ENCODE measurements at places on chromosomes 2 and 18.

- DNase-seq: no peak
Measured at GRCh38 chr2:128520340-128520739, 201.7 kb upstream of the HS6ST1 start.

- no peak for DNase-seq
Measured at GRCh38 chr2:69216535-69217332, 170.3 kb downstream of the GFPT1 start.

DNA sequence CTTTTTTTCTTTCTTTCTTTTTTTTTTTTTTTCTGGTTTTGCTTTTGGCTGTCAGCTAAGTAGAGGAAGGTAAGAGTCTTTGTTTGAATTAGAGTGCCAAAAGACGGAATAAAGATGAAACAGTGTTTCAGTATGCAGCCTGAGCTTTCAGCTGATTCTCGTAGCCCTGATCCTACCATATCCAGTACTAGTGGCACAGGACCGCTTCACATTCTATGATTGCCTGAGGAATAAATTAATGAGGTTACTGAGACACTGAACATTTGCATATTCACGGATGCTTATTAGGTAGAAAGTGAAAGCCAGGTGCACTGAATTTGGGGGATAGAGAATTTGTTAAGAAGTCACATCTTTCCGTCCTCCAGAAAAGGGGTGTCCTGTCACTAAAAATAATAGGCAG, 421.5 kb upstream of the POU3F3 start:
- DNase-seq: no peak

DNA sequence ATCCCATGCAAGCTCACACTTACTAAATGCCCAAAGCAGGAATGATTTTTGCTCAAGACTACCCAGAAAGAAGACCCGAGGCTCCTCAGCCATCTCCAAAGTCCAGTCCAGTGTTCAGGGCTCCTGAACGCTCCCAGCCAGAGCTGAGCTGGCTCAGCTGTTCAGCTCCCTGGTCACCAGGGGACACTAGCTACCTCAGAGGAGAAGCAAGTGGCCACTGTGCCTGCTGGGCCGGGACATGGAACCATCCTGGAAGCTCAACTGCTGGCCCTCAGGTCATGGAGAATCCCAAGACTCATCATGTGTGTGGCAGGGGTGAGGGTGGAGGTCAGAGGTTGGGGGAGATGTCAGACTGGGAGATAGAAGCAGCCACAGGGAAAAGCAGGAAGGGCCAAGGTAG, 89.0 kb downstream of the GALNT14 start:
- no peak for DNase-seq

DNA sequence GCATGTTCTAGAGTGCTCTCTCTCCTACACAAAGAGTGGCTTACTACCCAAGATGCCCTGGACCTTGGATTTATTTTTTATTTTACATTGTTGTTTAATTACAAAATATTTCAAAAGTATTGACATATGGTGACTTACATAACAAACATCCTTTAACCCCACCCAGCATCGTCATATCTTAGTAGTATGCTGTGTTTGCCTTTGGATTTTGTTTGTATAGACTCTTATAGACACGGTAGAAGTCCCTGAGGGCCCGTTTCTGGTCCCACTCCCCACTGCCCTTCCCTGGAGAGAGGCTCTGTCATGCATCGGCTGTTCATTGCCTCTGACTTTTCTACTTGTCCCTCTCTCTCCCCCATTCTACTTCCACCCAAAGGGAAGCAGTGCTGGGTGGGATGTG, 112.0 kb downstream of the ZBTB7C start:
- no peak for DNase-seq

- no peak for DNase-seq
Measured at GRCh38 chr2:45543257-45543656, 67.8 kb downstream of the SRBD1 start.

DNA sequence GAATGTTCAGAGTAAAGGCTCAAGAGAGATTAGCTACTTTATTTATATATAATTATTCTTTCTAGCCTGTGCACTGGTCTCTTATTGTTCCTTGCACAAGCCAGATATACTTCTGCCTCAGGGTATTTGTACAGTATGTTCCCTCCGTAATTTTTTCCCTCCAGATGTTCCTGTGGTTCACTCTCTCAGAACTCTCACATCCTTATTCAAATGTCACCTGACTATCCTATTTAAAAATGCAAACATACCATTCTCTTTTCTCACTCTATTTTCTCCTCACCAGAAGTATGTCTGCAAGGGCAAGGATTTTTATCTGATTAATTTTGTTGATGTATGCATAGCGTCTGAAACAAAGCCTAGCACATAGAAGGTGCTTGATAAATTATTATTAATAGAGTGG, 64.0 kb upstream of the CERS6 start:
- DNase-seq: no peak

- DNase-seq: peak; percentile 23
Measured at GRCh38 chr18:69757733-69758132, 189.9 kb downstream of the CD226 start.

GRCh38 chr18:79367989-79368388, 27.7 kb upstream of the NFATC1 start:
- DNase-seq: no peak

GRCh38 chr18:11669948-11670275, 19.2 kb upstream of the GNAL start:
- no peak for DNase-seq

GRCh38 chr2:122519366-122519765, 763.9 kb downstream of the TSN start:
- DNase-seq: peak; percentile 10

GRCh38 chr2:120764492-120764891, 28.8 kb downstream of the GLI2 start:
- no peak for DNase-seq

DNA sequence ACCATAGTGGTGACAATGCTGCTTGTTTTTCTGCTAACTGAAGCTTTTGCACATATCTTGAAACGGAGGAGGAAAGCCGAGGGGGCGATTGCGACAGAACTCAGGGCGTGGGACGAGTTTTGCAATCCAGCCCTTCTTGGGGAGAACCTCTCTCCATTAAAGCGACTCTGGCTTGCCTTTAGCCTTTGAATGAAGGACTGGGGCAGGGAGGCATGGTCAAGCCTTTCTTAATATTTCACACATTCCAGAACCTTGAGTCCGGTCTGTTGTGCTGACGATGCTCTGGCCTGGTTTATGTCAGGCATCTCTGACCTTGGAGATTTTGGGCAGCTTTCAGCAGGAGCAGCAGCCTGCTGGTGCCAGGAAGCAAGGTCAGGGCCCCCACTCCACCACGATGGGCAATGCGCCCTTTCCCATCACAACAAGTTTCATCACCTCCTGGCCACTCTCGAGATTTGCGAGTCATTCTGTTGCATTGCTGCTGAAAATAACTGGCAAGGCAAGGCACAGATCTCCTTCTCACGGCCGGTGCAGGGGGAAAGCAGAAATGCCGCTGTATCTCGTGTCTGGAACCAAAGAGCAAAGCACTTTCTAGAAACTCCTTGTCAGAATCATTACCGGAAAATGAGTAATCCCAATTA, 10.8 kb downstream of the EMILIN2 start:
- DNase-seq: no peak

- no peak for DNase-seq
Measured at GRCh38 chr18:48328473-48329210, 80.5 kb downstream of the ZBTB7C start.

- DNase-seq: peak; percentile 52
Measured at GRCh38 chr2:88669482-88670214, 21.8 kb upstream of the RPIA start.

DNA sequence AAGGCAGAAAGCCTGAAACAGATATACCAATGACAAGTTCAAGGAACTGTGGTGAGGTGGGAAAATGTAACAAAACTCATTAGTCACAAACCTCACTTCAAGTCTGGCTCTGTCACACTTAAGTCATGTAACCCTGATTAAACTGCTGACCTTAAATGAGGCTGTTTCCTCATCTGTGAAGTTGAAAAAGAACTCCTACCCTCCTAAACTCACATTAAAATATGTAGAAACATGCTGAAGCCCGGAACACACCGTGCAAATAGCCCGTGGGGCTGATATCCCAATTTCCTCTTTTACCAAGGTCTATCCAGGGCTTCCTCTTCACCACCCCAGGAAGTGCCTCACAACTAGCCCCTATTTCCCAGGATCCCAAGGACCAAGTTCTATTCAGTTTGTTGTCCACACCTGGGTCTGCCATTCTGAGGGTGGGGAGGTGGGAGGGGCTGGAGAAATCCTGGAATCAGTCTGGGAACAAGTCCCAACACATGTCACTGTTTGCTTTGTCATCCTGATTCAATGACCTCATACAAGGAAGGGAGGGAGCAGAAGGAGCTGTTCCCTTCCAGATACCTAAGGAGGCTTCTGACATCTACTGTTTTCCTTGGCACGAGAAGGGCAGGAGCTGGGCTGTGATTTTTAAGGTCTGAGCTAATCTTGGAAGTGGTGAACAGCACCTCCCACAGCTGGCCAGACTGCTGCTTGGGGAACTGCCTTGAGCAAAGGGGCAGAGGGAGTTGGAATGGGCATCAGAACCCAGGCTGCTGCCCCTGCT, 42.3 kb downstream of the SLC4A1AP start:
- DNase-seq: no peak

- DNase-seq: no peak
Measured at GRCh38 chr18:8427339-8427738, 181.9 kb upstream of the RAB12 start.

DNA sequence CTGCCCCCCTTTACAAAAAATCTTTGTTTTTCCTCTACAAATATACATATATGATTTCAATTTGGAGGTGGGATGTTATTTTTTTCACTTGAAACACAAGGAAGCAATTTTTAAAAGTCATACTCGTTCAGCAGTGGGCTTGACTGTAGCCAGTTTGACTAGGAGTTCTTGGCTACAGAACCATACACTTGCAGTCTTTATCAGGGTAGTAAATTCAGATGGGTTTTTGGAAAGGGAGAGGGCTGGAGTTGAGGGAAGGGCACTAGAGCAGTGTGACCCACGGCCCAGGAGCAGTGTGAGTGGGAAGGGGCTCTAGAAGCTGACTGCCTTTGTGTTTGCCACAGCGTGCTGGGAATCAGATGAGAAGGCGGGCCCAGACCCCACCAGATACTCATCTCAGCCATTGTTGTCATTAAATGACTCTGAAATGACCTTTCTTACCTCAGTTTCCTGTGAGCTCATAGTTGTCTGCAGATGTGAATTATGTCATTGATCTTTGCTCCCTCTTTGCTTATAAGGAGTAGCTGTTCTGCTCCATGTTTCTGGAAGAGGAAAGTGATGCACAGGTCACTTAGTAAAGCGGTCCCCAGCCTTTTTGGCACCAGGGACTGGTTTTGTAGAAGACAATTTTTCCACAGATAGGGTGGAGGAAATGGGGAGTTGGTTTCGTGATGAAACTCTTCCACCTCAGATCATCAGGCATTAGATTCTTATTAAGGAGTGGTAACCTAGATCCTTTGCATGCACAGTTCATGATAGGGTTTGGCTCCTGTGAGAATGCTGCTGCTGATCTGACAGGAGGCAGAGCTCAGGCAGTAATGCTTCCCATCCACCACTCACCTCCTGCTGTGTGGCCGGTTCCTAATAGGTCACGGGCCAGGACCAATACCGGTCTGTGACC, 116.8 kb downstream of the SPTBN1 start:
- no peak for DNase-seq

DNA sequence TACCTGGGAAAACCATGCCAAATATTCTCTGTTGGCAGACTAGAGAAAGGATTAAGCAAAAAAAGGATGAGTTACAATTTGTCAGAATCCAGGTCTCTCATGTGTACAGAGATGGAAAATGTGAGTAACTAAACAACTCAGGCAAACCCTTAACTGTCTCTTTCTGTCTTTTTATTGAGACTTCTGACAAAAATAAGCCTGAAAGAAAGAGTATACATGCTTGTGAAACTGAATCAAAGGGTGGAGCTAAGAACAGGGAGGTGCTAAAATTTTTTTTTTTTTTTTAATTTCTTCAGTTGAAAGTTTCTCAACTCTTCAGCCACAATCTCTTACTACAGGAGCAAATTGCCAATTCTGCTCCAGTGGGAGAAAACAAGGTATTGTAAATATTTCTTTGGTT, at the start of gene SERPINB10:
Gene SERPINB10, plus strand, starts transcription at position 295 of the 400 bp plus-strand sequence. CDS start 7,553 bp downstream, outside the sequence.
- DNase-seq: no peak

GRCh38 chr2:88091943-88092342, 24.3 kb downstream of the SMYD1 start:
- no peak for DNase-seq

DNA sequence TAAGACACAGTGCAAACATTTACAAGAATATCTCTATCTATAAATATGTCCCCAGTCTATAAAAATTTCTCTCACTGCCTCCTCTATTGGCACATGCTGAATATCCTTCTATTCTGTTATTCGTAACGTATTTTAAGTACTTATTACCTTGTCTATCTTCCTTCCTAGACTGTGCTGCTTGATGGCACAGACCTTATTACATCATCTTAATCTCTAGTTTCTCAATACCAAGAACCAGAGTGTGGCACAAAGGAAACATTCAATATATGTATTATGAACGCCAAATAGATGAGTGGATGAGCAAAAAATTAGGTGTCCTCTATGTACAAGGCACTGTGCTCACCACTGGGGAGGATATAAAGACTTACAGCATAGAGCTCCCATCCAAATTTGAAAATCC, 282.8 kb downstream of the NBAS start:
- DNase-seq: no peak

DNA sequence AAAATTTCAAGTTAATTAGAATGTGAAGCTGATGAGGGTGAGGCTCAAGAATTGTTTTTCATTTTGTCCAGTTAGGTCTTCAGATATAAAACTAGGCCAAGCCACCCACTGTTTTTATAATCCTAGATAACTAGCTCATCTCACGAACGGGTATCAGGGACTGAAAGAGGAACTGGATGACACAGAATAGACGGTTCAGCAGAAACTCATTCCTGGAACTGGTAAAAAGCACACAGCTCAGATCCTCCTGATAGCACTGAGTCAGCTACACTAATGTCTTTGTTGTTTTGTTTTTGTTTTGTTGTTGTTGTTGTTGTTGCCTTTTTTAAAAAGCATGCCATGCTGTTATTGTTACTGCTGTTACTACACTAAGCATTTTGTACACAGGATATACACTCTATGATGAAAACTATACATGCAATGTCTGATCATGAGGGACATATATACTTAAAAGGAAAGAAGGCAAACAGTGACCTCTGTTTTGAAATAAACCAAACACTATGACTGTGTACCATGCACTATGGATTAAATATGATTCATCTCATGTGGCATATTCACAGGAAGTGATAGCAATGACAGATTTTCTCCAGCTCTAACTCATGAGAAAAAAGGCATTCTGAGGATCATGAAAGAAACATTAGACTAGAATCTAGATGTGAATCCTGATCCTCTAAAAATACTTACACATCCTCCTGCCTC, 437.6 kb downstream of the NCKAP5 start:
- DNase-seq: no peak

DNA sequence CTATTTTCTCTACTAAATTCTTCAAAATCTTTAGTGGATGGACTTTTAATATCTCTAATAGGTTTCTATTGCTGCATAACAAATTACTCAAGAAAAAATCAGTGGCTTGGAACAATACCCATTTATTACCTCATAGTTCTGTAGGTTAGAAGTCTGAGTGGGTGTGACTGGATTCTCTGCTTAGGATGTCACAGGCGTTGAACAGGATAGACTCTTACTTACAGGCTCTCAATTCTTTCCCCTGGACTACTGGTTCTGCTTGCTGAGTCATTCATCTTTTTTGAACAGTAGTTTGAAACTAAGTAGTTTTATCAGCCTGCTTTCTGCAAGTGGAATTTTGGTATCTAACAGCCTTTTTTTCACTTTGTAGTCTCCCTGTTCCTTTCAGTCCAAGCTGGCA, 265.4 kb downstream of the ZNF385B start:
- DNase-seq: no peak

GRCh38 chr2:142741764-142742269, 135.6 kb upstream of the KYNU start:
- DNase-seq: no peak

Data from neural progenitor cell (in vitro differentiated cells).